ENCODE measurements at places on chromosomes 2 and 18.

GRCh38 chr18:27014841-27015240 lies 149.3 kb upstream of the AQP4 start:
- no peak for DNase-seq

DNA sequence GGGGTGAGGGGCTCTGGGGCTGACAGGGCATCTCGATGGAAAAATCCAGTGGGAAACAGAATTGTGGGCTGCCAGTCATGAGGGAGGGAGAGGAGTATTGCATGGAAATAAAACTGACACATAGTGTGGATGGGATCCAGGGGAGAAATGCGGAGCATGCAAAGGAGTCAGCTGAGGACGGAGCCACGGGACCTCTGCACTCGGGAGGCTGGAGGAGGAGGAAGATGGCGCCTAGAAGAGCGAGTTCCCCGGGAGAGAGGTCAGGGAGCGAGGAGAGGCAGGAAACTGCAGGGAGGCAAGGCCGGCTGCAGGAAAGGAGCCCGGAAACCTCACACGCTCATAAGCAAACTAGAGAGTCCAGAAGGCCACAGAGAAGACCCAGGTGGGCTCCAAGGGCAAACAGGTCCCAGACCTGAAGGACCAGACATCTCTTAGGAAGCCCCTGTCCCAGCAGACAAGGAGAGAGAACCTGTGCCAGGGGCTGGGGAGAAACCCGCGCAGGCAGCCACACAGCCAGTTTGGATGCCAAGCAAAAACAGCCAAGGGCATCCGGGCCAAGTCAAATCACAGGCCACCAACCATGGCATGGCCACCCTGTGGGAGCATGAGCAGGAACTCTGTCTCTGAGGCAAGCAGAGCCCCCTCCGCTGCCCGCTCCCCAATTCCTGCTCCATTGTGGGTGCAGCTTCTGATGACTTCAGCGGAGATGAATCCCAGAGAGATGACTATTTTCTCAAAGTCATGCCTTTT lies 218.8 kb upstream of the ID2 start:
- no peak for DNase-seq

DNA sequence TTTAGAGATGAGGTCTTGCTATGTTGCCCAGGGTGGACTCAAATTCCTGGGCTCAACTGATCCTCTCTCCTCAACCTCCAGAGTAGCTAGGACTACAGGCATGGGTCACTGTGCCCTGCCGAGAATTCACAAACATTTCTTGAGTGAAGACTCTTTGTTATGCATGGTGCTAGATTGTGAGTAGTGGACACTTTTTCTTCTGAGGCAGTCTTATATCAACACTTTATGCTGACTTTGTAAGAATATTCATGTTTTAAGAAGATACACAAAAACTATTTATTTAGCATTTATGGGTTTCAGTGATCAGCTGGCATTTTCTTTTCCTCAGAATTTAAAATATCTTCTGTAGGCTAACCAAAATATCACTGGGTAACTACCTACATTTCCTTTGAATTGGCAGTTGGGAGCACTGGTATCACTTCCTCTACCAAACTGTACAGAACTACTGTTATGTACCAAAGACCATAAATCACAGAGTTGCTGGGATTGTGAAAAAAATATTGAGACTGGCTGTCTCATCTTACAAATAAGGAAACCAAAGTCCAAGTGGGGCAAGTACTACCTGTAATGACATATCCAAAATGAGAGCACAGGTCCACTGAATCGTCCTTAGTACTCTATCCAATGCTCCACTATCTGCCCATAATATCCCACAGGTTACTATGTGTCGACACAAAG lies 34.0 kb downstream of the DOCK10 start:
- DNase-seq = no peak

- no peak for DNase-seq
These were observed 65.1 kb downstream of the MAP4K4 start for GRCh38 chr2:101762451-101763171.

DNA sequence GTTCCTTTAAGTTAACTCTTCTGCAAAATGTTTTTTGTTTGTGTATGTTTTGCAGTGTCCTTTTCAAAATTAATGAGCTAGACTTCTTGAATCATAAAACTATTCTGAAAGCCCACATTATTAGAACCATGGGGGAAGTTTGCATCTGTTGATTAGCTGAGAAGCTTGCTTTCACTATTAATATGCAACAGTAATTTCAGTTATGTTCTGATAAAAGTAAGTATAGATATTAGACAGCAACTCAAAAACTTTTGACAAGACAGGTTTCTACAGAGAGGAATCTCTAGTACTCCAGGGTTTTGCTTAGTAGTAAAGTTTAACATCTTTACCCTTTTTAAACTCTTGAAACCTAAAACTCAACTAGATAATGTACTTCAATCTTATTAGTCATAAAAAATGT lies 147.8 kb downstream of the UBE2E3 start:
- no peak for DNase-seq

DNA sequence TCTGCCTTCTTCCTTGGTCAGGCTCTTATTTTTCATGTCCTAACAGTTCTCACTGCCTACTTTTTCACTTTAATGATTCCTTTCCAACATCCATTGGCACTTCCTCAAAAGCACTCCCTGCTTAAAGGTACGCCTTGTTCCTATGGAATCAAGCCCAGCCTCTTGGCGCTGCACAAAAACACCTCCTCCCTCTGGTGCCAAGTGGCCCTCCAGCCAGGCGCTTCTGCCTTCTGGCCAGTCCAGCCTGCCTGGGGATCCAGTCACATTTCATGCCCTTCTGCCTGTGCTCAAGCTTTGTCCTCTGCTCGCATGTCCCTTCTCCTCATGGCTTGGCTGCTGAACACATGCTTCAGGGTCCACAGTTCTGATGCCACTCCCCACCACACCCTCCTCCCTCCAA lies 6.3 kb downstream of the TPRKB start:
- no peak for DNase-seq

DNA sequence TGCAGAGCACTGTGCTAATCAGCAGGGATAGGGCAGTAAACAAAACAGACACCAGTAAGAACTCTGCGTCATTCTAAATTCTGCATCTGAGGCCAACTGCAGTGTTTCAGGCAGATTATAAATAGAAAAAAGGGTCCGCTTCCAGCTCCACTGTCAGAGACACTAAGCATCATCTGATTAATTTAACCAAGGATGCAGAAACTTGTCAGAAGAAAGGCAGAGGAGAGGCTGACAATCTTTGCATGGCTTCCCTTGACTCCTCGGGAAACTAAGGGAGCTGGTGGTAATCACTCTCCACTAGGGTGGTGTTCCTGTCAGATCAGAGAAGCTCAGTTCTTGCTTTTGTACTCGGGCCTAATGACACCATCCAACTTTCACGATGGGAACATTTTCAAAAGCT lies 123.5 kb downstream of the DNAH6 start:
- DNase-seq = no peak

GRCh38 chr2:76984359-76984758 lies 537.8 kb downstream of the LRRTM4 start:
- DNase-seq = no peak

- no peak for DNase-seq
These were observed 289.2 kb downstream of the ZNF521 start for GRCh38 chr18:25062720-25063119.

DNA sequence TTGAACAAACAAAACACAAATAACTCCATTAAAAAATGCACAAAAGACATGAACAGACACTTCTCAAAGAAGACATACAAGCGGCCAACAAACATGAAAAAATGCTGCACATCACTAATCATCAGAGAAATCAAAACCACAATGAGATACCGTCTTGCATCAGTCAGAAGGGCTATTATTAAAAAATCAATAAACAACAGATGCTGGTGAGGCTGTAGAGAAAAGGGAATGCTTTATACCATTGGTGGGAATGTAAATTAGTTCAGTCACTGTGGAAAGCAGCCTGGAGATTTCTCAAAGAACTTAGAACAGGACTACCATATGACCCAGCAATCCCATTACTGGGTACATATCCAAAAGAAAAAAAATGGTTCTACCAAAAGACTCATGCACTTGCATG lies 37.8 kb downstream of the GPR155 start:
- no peak for DNase-seq

- no peak for DNase-seq
These were observed 22.2 kb upstream of the NAB1 start for GRCh38 chr2:190626641-190627210.

DNA sequence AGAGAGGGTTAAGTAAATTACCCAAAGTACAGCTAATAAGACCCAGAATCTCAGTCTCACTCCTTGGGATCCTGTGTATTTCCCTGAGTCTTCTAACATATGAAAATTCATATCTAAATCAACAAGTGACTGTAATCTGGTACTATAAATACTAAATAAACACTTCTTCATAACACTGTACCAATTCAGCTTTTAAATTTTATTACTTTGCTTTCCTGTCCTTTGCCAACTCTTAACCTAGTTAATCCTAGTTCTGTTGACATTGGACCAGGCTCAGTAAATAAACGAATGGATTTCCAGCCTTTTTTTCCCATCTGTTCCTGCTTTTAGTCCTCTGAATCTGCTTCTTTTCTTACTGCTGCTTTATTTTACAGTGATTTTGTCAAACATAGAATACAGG lies 13.8 kb downstream of the MRPL35 start:
- DNase-seq = no peak

GRCh38 chr18:26763446-26764110 lies 101.9 kb downstream of the AQP4 start:
- no peak for DNase-seq

DNA sequence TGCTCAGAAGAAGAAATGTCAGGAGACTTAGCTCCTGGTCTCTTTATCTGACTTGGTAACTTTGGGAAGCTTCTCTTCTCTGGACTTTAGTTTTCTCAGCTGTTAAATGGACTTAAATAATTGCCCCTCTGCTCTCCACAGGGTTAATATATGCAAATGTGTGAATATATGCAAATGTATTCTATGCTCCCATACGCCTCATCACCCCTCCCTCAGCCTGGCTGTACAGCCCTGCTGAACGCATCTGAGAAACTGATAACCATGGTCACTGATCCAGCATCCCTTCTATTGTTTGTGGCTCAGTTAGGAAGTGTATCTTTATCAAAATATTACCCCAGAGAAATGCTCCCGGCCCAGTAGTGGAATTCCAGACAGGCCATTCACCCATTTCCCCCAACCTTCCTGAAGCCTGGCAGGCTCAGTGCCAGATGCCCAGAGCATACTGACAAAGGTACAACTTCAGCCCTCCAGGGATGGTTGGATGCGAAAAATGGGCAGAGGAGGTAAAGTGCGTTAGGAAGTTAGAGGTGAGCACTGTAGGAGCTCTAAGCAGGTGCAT lies 103.4 kb downstream of the DYSF start:
- no peak for DNase-seq

DNA sequence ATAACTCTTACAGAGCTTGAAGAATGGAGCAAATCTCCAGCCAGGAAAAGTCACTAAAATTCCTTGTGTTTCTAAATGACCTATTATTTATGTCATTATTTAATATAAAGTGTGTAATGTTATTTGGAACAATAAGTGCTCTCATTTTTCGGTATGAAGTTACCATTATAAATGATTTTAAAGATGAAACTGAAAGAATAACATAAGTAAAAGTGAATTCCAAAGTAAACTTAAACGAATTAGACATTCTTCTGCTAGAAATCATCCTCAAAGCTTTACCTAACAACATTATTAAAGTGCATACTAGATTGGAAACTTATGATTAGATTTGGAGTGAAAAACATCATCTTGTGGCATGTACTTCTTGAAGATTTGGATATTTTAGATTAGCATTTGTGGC lies 897.2 kb upstream of the CDH2 start:
- no peak for DNase-seq

DNA sequence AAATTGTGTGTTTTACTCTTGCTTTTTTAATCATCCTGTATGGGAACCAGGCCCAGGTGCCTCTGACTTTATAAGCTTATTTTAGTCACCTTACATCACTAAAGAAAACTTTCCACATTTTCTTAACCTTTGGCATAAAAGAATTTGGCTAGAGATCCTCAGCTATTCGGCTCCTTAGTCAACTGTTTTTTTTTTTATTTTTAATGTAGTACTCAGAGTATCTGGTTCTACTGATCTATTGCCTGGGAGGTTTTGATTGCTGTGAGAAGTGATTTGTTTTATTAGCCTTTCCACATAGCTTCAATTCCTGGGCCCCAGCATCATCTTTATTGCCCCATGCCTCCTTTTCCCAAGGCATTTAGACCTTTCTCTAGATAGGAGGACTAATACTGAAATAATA lies 121.0 kb downstream of the MYO1B start:
- peak; percentile 87 for DNase-seq

- peak; percentile 94 for DNase-seq
These were observed 56.9 kb upstream of the CCDC141 start for GRCh38 chr2:179106676-179107428.

- no peak for DNase-seq
These were observed 23.0 kb downstream of the CDC42EP3 start for GRCh38 chr2:37648331-37649011.

DNA sequence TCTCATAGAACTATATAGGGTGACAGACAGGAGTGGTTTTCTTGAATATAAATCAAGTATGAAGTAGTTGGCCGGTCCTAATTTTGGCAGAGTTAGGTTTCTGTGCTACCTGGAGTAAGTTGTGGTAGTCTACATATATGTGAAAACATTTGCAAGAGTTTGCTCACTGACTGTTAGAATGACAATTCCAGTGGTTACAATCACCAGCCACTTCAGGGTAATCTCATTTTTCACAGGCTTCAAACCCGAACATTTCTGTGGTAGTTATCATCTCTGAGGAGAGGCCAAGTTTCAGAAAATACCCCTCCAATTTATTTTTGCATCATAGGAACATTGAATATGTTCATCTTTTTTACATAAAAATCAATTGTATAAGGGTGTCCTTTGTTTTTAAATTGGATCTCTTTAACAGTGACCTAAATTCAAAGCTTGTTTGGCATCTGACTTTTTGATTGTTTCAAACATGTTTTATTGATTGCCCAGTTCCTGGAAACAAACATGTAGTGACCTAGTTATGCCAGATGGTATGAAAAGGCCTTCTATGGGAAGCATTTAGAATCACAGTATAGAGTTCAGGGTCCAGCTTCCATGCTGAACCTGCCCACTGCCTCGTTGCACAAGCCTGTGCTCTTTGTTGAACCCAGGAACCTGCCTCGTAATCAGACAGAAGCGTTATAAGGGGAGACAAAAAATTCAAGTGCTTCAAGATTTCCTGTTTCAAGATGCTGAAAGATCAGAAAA lies 250.6 kb downstream of the LTBP1 start:
- DNase-seq = no peak

- DNase-seq = no peak
These were observed 305.8 kb upstream of the GULP1 start for GRCh38 chr2:187985923-187986322.

- no peak for DNase-seq
These were observed 20.3 kb upstream of the XIRP2 start for GRCh38 chr2:166867874-166868514.

- peak; percentile 15 for DNase-seq
These were observed 296.5 kb upstream of the GYPC start for GRCh38 chr2:126359494-126359893.

GRCh38 chr2:128178650-128179460 lies 87.9 kb downstream of the UGGT1 start:
- peak; percentile 62 for DNase-seq

DNA sequence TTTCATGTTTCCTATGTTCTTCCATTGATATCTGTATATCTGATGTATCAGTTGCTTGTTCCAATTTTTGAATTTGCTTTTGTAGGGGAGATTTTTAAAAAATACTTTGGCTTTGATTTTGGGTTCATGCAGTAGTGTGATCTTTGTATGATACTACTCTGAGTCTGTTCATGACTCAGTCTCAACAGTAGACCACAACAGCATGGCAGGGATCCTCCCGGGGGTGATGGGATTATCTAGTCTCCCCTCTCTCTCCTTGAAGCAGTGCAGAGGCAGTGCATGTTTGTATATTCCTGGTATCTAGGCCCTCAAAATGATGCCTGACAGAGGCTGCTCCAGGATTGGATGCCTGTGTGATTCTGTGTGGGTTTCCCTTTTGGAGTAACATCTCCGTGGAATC lies 55.3 kb downstream of the G6PC2 start:
- DNase-seq = no peak
